ENCODE measurements at places on chromosomes 3 and 15.

DNA sequence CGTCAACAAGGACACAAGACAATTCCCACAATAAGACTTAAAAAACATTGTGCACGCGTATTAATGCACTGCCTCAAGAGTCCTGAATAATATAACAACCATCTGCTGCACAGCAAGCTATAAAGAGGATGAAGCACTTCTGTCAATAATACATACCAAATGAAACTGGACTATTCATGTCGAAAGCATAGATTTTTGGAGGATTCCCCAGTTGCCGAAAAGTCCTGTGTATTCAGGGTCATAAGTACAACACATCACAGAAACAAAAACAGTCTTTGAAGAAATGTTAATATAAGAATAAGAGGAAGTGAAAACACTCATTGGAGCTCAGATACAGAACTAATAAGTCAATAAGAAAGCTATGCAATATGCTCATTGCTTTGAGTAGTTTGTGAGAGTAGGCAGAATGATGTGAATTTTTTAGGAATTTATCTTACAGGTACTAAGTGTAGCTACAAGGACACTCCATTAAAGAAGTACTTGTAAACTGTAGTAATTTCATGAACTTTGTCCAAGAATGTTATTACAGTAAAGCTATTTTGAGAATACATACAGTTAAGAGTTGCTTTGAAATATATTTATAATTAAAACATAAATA is 31.6 kb downstream of the CBLB start:
- no peak overlapping the region for H3K4me3 ChIP-seq
- no peak overlapping the region for H3K27ac ChIP-seq

DNA sequence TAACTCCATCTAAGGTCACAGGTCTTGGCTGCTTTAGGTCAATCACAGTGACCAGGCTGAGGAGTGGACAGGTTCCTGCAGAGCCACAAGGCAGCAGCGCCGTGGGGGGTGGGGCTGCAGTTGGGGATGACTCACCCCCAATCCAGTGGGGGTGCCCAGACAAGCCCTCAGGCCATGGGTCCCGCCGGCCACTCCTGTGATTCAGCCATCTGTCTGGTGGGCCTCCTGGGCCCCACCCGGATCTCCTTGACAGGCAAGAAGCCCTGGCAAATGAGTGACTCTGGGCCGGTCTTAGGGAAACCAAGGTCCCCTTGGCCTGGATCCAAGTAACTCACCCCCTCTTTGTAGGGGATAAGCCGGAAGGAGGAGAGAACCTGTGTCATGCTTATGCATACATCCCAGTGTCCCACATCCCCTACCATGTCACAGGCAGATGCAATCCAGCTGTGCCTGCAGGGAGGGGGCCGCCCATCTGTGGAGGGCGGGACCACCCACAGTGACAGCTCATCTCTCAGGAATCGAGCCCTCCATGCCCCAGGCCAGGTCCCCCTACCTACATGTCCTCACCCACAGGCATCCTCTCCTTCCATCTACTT is 495 bp upstream of the COL7A1 start:
- no peak overlapping the region for H3K4me3 ChIP-seq
- peaks cover 2% of the 10 kb centered on the region for H3K36me3 ChIP-seq
- DNase-seq, result no peak
- H3K27ac ChIP-seq, result no peak overlapping the region

DNA sequence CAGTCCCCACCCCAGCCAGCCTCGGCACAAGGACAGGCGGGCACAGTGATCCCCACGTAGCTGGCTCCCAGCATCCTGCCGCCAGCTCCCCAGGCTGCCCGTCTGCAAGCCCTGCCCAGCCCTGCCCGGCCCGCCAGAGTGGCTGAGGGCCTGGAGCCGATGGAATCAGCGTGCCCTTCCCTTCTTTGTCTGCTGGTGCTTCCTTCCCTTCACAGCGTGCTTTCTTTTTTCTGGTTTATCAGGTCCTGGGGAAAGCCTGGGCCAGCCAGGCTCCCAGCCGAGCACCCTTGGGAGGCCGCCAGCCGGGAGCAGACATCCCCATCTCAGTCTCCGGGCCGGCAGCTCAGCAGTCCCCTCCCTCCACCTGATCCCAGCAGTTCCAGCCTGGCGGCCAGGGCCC is 54.7 kb upstream of the SMAD6 start:
- no peak overlapping the region for H3K27ac ChIP-seq
- DNase-seq, result no peak
- H3K27me3 ChIP-seq, result no peaks in the 10 kb centered on the region
- no peaks in the 10 kb centered on the region for H3K4me1 ChIP-seq

- no peaks in the 10 kb centered on the region for H3K27me3 ChIP-seq
- no peak for DNase-seq
- H3K36me3 ChIP-seq, result no peaks in the 10 kb centered on the region
- H3K4me3 ChIP-seq, result no peak overlapping the region
- peaks cover 20% of the 10 kb centered on the region for H3K4me1 ChIP-seq
- H3K27ac ChIP-seq, result no peak overlapping the region
Measured at GRCh38 chr15:99452728-99453636, 112.8 kb upstream of the MEF2A start.

- H3K36me3 ChIP-seq, result no peaks in the 10 kb centered on the region
- H3K4me1 ChIP-seq, result no peaks in the 10 kb centered on the region
- H3K27me3 ChIP-seq, result no peaks in the 10 kb centered on the region
- no peak overlapping the region for H3K27ac ChIP-seq
- H3K4me3 ChIP-seq, result no peak overlapping the region
Measured at GRCh38 chr15:60607817-60608216, 128.9 kb upstream of the ICE2 start.

- H3K27me3 ChIP-seq, result peaks cover 4% of the 10 kb centered on the region
- no peaks in the 10 kb centered on the region for H3K4me1 ChIP-seq
- no peaks in the 10 kb centered on the region for H3K36me3 ChIP-seq
Measured at GRCh38 chr3:178480795-178481194, 55.4 kb upstream of the KCNMB2 start.

GRCh38 chr3:189683546-189684255 is 52.5 kb downstream of the TP63 start:
- no peak overlapping the region for H3K27ac ChIP-seq
- no peak for DNase-seq
- no peak overlapping the region for H3K4me3 ChIP-seq
- H3K4me1 ChIP-seq, result no peaks in the 10 kb centered on the region
